ENCODE measurements at places on chromosomes 7 and 10.

- no peak for DNase-seq
These were observed 59.6 kb downstream of the BRI3 start for GRCh38 chr7:98341106-98341505.

DNA sequence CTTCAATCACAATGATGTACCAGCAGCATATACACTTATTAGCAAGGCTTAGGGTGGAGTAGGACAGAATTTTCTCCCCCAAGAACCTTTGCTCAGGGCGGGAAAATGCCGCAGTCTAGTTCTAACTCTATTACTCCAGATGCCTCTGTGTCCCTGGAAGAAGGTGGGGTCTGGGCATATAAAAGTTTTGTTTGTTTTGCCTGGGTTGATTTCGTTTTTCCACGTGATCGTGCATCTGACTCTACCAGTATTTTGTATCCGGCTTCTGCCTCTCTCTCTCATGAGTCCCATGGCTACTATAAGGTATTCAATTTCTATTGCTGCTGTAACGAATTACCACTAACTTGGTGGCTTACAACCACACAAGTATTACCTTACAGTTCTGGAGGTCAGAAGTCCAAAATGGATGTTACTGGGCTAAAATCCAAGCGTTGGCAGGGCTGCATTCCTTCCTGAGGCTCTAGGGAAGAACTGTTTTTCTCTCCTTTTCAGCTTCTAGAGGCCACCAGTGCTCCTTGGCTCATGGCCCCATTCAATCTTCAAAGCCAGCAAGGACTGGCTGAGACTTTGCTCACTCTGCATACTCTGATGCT lies 181.2 kb upstream of the PRSS58 start:
- no peak for DNase-seq

DNA sequence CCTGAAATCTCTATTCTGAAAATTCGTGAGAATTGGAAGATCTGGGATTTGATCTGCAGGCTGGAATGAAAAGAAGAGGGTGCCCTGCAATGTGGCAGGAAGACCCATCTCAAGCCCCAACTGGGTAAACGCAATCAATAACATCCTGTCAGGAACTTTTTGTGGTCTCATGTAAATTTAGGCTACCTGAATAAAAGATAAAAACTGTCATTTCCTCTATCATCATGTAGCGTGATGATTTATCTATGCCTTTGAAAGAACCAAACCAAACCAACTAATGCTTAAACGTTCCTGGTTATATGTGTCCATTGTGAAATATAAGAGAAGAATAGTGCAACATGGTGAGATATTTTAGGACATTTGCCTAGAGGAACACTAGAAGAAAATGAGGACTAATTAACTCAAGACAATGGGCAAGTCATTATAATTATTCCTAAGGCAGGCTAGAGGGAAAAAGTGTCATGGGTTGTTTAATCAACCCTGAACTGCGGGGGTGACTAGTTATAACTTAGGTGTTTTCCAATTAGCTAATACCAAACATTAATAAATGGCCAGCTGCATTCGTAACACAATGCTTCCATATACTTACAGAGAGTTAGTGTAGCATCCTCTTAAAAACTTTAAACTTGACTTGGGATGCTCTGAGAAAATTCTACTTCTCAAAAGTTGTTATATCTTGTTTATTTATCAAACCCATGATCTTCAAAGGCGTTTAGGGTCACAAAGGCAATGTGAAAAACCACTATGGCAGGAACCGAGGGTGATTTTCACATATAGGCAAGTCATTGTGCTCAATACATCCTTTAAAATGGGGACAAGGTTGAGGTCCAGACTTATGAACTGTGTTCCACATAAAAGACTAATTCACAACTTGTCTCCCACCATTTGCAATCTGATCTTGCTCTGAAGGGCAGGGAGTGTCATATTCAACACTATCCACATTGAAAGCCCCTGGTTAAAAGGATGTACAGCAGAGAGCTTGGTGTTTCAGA lies 48.6 kb upstream of the ADO start:
- no peak for DNase-seq

- DNase-seq, result no peak
These were observed 285.4 kb downstream of the GPR37 start for GRCh38 chr7:124480036-124480820.

- no peak for DNase-seq
These were observed 1138.1 kb downstream of the REEP3 start for GRCh38 chr10:64659311-64659710.

GRCh38 chr10:124152139-124153022 lies 59.0 kb upstream of the CHST15 start:
- DNase-seq, result peak; percentile 89

DNA sequence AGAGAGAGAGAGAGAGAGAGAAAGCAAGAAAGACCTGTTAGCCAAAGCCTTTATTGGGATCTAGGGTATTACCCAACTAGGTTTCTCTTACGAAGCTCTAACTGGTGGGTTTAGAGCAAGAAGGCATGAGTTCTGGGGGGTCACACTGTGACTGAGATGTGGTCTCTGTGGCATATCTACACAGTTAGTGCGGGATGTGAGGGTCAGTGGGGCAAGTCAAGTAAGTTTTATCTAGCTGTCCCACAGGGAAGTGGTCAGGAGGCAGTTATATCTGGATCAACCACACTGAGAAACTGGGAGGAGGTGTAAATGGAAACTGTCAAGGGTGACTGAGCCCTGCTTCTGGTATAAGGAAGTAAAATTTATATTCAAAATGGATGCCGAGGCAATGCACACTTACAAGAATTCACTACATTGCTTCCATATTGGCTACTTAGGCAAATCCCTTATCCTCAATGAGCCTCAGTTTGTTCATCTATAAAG lies 331.6 kb upstream of the HPS1 start:
- no peak for DNase-seq

- DNase-seq, result peak; percentile 70
These were observed 81.2 kb upstream of the UCN3 start for GRCh38 chr10:5283305-5284158.

DNA sequence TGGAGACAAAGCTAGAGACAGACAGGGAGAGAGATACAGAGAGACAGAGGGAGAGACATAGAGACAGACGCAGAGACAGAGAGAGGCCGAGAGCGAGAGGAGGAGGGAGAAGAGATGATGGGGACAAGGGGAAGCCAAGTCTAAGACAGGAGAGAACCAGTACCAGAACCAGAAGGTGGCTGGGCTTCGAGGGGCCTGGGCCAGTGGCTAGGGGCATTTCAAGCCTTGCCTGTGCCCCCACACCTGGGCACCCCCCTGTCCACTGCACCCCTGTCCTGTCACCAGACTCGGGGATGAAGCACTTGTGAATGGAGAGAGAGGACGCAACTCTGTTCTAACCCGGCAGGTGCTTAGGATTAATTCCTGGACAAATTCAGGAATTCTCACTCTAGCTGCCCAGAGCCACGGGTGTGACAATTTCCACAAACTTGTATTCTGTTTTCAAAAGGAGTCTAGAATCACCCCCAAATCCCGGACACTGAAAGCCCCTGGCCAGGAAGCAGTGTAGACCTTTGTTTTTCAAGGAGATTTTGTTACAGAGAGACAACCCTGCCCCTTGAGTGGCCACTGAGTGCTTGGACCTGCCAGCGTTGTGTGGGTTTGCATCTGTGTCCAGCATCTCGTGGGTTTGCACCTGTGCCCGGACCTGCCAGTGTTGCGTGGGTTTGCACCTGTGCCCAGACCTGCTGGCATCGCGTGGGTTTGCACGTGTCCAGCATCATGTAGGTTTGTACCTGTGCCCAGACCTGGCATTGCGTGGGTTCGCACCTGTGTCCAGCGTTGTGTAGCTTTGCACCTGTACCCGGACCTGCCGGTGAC lies 157.3 kb downstream of the WDR37 start:
- no peak for DNase-seq

GRCh38 chr7:120519224-120519623 lies 246.2 kb downstream of the KCND2 start:
- DNase-seq, result no peak

- no peak for DNase-seq
These were observed 71.9 kb downstream of the MKI67 start for GRCh38 chr10:128054163-128054970.

- no peak for DNase-seq
These were observed 267.2 kb upstream of the SLC26A5 start for GRCh38 chr7:103712991-103713778.

GRCh38 chr7:139783647-139784385 lies 6.0 kb upstream of the HIPK2 start:
- no peak for DNase-seq

DNA sequence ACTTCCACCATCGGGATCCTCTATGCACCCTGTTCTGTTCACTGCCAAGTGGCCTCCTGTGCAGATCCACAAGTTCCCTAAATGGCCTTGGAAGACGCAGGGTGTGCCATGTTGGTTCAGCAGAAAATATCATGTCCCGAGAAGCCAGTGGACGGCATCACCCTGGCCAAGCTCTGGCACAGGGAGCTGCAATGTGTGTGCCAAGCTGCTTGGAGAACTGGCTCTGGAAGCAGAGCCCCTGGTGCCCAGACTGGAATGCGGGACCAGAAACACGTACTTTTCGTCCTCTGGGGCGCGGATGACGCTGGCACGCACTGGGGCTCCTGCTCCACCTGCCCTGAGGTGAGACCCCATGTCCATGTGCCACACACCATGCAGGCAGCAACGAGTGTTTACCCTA lies 124.7 kb upstream of the CARD11 start:
- DNase-seq, result no peak

DNA sequence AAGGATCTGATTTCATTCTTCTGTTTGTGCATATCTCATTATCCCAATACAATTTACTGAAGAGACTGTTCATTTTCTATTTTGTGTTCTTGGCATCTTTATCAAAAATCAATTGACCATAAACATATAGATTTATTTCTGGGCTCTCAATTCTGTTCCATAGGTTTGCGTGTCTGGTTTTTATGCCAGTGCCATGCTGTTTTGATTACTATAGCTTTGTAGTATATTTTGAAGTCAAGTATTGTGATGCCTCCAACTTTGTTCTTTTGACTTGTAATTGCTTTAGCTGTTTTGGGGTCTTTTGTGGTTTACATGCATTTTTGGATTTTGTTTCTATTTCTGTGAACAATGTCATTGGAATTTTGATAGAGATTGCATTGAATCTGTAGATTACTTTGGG lies 278.8 kb downstream of the GPR158 start:
- no peak for DNase-seq

DNA sequence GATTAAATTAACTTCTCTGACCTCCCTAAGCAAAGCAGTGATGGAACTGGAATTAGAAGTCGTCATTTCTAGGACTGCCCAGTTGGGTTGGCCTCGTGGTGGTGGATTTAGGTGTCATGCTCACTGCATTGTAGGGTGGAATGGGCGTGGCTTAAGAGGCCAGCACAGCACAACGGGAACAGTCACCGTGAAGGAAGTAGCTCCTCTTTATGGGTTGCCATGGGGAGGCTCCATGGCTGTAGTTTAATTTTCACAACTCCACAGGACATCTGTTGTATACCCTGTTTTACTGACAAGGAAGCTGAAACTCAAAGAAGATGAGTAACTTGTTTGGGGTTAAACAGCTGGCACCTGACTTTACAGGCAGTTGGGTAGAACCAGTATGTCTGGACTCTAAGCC lies 208.3 kb downstream of the CELF2 start:
- no peak for DNase-seq

DNA sequence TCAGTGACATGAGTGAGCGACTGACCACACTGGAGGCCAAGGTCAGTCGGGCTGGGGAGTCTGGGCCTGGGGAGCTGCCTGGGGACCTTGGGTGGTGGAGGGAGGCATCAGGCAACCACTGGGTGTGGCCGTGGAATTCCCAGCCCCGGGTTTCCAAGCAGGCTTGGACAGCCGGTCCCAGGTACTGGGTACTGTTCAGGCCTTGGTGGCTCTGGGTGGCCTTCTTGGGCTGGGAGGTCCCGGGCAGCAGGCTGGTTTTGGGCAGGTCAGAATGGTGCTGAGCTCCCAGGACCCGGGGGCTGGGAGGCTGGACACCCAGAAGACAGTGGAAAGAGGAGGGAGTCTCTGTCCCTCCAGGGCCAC lies 96.0 kb downstream of the MYL10 start:
- DNase-seq, result no peak

GRCh38 chr10:78909221-78909620 lies 159.5 kb upstream of the ZMIZ1 start:
- DNase-seq, result no peak

- DNase-seq, result no peak
These were observed 3.4 kb upstream of the IL6 start for GRCh38 chr7:22723637-22724036.

DNA sequence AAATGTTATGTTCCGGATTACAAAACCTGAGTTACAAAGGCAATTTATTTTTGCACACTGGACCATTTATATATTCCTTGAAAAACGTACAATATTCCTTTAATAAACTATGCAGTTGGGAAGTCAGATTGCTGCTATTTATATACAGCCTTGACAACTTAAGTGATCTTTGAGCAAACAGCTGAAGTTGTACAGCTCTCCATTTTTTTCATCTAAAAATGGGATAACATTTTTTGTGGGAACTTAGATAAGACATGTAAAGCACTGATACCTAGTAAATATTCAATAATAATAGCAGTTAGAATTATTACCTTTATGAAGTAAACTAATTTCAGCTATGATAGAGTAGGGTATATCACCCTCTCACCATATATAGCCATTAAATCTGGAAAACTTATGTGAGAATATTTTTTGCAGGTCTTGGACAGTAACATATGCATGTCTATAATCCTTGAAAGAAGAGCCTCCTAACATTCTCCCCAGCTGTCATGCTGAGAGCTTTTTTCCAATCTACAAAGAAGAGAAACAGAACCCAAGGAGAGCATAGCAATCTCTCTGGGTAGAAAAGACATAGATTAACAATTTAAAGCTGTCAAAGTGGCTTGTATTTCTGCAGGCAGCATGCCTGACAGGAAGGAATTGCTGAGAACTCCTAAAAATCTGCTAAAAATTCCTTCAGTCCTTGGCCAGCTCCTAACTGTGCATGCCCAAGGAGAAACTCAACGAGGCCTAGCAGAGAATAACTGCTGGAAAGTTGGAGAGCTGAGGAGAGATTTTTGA lies 326.0 kb downstream of the CRPPA start:
- DNase-seq, result no peak

DNA sequence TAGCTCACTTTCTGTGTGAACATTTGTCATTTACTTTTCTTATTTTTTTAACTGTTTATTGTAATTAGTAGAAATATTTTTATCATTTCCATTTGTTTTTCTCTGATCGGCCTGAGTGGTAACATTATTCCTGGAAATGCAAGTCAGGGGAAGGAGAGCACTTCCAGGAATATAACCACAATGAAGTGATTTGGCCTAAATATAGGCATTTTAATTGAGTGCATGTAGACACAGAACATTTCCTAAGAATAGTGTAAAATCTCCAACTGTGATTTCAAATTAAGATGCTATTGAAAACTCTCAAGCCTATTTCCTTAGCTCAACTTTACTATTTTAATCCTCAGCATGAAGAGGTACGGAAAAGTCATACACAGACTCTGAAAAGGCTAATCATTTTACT lies 86.5 kb upstream of the SKAP2 start:
- DNase-seq, result no peak

- no peak for DNase-seq
These were observed 5.1 kb upstream of the NAMPT start for GRCh38 chr7:106289848-106290247.

GRCh38 chr10:93751124-93751523 lies 6.6 kb upstream of the LGI1 start:
- no peak for DNase-seq

Data from LoVo (cell line).